ENCODE measurements at places on chromosomes 12 and 14. TPM values are rescaled to one million over a fixed set of nuclear protein-coding genes. Genes with fewer than 3 reads are reported as not detected.
A peak's percentile ranks its signal among the peaks of the same experiment; 100 is the strongest.

Gene HOXC11
- total RNA-seq = 2.4 TPM

Gene DAO
- total RNA-seq = not detected

Gene TRMT5
- total RNA-seq = 13.8 TPM

Gene GALNT6
- 4.9 TPM for total RNA-seq

Gene CLEC4D
- total RNA-seq = 0.99 TPM

Gene ITFG2
- total RNA-seq = 21.1 TPM

Gene NELL2
- 12.7 TPM for total RNA-seq

Gene TRPV4
- total RNA-seq = 4.2 TPM

Gene PYGL
- 61.2 TPM for total RNA-seq

Gene SCNN1A
- total RNA-seq = 10.2 TPM

Gene FGD4
- total RNA-seq = 21.9 TPM

Gene LRFN5
- total RNA-seq = 11.8 TPM

Gene COX8C
- not detected for total RNA-seq

GRCh38 chr14:94897082-94897481, 127.2 kb upstream of the GSC start:
- DNase-seq = peak; percentile 56

- DNase-seq = no peak
Measured at GRCh38 chr14:68013326-68013725, 193.7 kb downstream of the RAD51B start.

DNA sequence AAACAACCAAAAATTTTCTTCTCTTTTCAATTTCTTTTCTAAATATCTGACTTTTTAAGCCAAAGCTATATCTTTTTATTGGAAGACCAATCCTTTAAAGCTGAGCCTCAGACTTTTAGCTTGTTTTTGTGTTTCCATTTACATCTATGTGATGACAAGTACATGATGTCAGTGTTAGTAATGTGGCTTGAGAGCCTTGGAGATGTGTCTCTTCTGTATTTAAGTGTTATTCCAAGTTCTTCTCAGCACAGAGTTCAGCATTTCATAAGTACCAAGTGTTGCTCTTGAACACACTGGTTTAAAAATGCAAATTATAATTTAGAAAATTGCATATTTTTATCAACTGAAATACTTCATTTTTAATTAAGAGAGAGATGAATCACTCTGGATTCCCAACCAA, 948.9 kb upstream of the FLRT2 start:
- DNase-seq = no peak

GRCh38 chr12:108356835-108357806, 18.0 kb upstream of the CMKLR1 start:
- DNase-seq = no peak

DNA sequence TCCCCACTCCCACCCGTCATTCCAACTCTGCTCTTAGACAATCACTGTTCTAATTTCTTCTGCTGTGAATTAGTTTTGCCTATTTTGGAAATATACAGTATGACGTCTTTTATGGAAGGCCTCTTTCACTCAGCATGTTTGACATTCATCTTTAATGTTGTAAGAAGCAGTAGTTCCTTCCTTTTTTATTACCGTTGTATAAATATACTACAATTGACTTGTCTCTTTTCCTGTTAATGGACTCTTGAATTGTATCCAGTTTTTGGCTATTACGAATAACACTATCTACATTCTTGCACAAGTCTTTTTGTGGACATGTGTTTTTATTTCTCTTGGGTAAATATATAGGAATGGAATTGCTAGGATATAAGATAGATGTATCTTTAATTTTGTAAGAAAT, 4.9 kb upstream of the PMCH start:
- no peak for DNase-seq

- no peak for DNase-seq
Measured at GRCh38 chr12:108080363-108080762, 48.7 kb upstream of the WSCD2 start.

GRCh38 chr14:55936691-55937090, 181.5 kb upstream of the PELI2 start:
- DNase-seq = no peak

- no peak for DNase-seq
Measured at GRCh38 chr12:121773011-121773777, 20.3 kb downstream of the RHOF start.

GRCh38 chr12:32398816-32399369, 465 bp upstream of the FGD4 start:
- DNase-seq = no peak

GRCh38 chr12:4518106-4518728, 20.5 kb upstream of the RAD51AP1 start:
- DNase-seq = no peak

- DNase-seq = no peak
Measured at GRCh38 chr14:75226755-75227544, 50.5 kb upstream of the TMED10 start.

DNA sequence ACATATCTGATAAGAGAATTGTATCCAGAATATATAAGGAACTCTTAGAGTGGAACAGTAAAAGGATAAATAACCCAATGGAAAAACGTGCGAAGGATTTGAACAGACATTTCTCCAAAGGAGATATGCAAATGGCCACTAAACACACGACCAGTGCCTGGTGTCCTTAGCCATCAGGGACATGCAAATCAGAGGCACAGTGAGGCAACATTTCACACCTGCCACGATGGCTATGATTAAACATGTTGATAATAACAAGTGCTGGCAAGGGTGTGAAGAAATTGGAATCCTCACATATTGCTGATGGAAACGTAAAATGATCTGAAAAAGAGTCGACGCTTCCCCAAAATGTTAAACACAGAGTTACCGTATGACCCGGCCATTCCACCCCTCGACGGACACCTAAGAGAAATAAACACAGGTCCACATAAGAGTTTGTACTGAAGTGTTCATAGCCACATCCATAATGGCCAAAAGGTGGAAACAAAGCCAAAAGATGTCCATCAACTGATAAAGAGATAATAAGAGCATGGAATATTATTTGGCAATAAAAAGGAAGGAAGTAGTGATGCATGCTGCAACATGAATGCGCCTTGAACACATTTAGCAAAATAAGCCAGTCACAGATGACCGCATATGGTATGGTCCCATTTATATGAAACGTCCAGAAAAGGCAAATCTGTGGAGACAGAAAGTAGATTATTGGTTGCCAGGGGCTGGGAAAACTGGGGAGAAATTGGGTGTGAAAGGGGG, 6.3 kb upstream of the TMEM121 start:
- DNase-seq = no peak

DNA sequence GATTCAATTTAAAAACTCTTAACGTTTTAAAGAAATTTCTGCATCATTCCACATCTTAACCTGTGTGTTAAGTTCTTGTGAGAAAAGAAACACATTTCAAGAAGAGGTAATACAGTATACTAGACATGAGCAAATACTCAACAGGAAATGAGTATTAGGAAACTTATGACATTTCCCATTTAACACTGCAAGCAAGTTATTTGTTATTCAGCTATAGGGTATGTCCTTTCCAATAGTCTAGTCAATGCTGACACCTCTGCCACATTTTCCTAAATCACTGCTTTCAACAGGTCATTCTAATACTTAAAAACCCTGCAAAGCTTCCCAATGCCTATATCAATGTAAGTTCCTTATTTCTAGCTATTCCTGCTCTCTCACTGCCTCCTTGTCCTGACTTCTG, 93.1 kb downstream of the DDHD1 start:
- no peak for DNase-seq

DNA sequence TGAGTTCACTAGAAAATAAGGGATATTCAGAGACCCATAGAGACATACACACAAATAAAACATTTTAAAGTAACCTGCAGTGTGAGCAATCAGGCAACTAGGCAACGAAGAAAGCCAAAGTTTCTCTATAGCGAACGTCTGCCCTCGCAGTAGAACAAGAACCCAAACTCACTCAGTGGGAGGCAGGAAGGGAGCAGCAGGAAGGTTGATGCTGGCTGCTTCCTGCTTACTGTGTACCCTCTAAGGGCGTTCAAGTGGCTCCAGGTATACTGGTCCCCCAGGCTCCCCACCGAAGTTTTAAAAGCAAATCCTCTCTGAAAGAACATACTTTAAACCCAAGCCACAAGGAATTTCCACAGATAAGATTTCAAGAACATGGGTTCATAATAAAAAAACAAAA, 249.3 kb downstream of the FOXN3 start:
- DNase-seq = no peak

- no peak for DNase-seq
Measured at GRCh38 chr12:120662879-120663278, 22.5 kb downstream of the CABP1 start.

GRCh38 chr12:40499856-40500255, 192.4 kb upstream of the CNTN1 start:
- DNase-seq = no peak

- DNase-seq = no peak
Measured at GRCh38 chr14:97724265-97724731, 927.1 kb downstream of the VRK1 start.

All from skin of body (tissue), 3 donors.